ENCODE measurements at places on chromosomes 7 and 10.

DNA sequence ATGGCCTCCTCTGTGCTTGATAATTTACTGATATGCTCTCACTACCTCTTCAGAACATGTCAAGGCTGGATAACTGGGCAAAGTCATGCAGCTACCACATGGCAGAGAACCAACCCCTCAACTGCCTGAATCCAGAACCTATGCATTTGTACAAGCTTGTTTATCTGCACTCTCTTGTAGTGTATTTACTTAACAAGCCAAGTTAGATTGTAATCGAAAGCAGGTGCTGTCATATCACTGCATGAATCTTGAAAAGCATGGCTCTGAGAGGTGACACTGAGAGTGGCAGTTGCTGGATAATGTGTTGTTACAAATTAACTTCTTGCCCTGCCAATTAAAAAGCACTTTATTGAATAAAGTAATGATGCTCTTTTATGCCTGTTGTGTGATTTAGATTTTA, 588.6 kb downstream of the NRG3 start:
- peak; percentile 76 for DNase-seq

- no peak for DNase-seq
Measured at GRCh38 chr7:102873470-102874165, 39.2 kb upstream of the LRRC17 start.

- DNase-seq = no peak
Measured at GRCh38 chr10:1660815-1661214, 76.5 kb downstream of the ADARB2 start.

DNA sequence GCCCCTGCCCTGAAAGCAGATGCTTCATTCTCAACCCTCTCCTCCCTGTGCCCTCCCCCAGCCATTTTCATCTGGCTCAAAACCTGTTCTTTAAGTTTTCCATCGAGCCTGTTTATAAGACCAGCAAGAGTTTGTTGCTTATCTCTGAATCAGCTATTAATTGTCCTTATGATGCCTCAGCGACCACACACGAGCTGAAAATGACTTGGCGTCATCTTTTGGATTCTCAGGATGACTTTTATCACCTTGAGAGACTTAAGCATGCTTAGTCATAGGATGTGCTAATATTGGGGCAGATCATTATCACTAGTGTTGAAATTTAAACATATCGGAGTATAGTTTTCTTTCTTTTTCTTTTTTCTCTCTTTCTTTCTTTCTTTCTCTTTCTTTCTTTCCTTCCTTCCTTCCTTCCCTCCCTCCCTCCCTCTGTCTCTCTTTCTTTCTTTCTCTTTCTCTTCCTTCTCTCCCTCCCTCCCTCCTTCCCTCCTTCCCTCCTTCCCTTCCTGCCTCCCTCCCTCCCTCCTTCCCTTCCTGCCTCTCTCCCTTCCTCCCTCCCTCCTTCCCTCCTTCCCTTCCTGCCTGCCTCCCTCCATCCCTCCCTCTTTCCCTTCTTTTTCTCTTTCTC, 184.5 kb downstream of the PHTF2 start:
- DNase-seq = no peak

- DNase-seq = no peak
Measured at GRCh38 chr7:148803094-148803493, 81.0 kb downstream of the EZH2 start.

- DNase-seq = no peak
Measured at GRCh38 chr7:137462074-137462715, 118.7 kb upstream of the PTN start.

DNA sequence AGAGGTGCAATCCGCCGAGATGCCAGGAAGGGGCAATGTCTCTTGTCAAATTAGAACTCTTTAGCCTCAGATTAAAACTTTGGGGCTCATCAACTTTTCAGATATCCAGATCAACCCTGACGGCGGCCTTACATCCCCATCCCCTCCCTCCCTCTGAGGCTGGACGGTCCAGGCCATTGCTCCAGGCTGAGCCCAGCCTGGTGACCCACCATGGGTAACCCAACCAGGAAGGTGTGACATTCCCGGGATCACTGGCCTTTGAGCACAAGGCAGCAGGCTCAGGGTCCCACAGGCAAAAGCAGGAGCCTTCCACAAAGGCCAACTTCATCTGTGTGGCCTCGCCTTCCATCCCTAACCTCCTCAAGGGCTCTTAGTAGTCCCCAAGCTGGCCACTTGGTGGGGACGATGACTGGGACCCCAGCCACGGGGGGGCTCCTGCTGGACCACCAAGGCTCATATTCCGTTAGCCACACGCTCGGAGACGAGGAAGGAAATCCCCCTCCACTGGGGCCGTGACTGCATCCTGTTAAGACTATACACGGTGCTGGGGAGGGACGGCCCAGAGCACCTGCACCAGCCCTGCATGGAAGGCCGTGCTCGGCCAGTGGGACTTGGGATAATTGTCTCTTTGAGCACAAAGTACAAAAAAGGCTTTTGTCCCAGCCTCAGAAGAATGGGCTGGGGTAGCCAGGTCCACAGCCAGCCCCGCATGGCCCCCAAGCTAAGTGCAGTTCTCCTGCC, 62.8 kb downstream of the ZRANB1 start:
- no peak for DNase-seq

DNA sequence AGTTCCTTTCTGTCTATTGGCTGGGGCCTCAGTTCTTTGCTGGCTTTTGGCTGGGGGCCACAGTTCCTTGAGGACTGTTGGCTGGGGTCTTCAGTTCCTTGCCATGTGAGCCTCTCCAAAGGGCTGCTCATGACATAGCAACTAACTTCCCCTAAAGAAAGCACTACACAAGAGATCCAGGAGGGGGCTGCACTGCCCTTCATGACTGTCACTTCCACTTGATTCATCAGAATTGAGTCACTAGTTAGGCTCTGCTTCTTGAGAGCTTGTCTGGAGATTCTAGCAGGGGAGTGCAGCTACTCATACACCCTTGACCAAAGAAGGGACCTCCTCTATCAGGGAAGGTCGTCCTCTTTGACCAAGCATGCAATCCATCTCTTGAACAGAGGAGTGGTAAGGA, 38.0 kb upstream of the MKX start:
- DNase-seq = no peak

- DNase-seq = no peak
Measured at GRCh38 chr7:121273467-121274167, 55.2 kb upstream of the WNT16 start.

GRCh38 chr7:47902013-47902412, 46.3 kb downstream of the PKD1L1 start:
- DNase-seq = no peak

GRCh38 chr10:76149182-76149581, 717.8 kb downstream of the LRMDA start:
- no peak for DNase-seq

GRCh38 chr10:46255801-46256747, 30.7 kb upstream of the ANTXRL start:
- DNase-seq = peak; percentile 14

DNA sequence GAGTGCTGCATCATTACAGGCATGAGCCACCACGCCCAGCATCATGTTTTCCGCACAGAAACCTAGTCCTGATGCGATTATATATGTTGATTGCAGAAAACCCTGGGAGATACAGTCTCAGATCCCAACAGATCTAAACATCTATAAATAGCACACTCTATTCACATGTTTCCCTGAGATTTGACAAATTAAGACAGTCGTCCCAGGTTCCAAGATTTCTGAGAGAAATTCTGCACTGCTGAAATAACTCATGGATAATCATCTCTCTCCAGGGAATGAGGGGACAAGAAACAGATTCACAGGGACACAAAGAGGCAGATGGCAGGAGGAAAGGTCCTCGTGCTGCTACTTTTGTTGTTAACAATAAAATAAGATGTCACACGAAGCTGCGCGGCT, 393.1 kb upstream of the CELF2 start:
- DNase-seq = no peak

- DNase-seq = no peak
Measured at GRCh38 chr10:17004801-17005380, 124.7 kb downstream of the CUBN start.

GRCh38 chr7:28106321-28106829, 74.2 kb downstream of the JAZF1 start:
- peak; percentile 95 for DNase-seq

- DNase-seq = no peak
Measured at GRCh38 chr10:22338931-22339330, 6.4 kb upstream of the SPAG6 start.

- no peak for DNase-seq
Measured at GRCh38 chr7:5332579-5332978, 49.8 kb downstream of the SLC29A4 start.

DNA sequence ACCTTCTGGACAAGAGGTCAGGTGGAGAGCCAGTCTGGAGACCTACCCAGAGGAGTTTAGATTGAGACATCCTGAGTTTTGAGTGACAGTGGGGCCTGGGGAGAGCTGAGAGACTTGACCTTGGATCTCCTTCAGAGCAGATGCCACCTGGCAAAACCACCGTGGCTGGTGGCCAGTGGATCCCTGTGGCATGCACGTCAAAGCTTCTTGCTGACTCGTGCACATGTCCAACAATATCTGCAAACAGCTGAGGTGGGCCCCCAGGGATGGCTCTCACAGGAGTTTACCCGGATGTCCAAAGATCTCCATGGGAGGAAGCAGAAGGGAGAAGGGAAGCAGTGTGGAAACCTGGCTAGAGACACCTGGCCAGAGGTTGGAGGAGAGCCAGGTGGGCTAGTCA, 230.5 kb downstream of the FANK1 start:
- DNase-seq = no peak

DNA sequence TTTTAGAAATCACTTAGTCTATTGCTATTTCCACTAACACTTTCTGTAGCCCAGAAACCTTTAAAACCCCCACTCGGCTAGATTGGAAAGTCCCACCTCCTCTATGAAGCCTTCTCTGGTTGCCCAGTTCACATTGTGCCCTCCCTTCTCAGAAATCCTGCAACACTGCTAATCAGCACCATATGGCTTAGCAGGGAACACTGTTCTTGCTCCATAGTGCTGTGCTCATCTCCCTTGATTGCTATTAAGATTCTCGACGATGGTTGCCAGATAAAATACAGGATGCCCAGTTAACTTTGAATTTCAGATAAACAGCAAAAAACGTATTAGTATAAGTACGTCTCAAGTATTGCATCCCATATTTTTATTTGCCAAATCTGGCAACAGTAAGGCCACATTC, 40.1 kb upstream of the XPNPEP1 start:
- no peak for DNase-seq

DNA sequence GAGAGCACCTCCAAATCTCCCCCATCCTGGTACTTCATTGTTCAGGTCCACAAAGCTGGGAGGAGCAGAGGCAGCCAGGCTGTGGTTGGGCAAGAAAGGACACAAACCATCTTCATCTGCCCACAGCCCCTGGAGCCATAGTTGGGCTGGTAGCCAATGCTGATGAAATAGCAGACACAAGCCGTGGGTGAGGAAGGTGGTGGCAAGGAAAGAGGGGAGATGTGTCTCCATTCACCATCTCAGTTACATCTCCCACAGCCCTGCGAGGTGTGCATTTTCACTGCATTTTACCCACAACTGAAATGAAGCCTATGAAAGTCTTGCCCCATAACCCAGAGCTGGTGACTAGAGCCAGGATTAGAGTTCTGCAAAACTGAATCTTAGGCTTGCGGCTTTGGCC, 35.0 kb downstream of the PIK3AP1 start:
- DNase-seq = no peak

DNA sequence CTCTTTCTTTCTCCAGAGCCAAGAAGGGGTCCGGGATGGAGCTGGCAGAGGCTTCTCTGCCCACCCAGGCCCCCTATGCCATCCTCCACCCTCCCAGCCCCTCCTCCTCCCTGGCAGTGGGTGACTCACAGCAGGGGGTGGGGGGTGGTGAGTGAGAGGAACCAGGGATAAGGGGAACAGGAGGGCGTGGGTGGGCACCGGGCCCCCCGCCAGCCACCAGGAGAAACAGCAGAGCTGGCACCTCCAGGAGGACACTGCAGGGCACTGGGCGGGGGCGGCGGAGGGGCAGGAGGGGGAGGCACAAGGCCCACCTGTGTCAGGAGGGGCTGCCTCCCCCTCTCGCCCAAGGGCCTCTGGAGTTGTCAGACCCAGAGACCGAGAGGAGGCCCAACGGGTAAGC, 56.0 kb downstream of the CAMK2B start:
- no peak for DNase-seq

- no peak for DNase-seq
Measured at GRCh38 chr10:64379898-64380297, 858.7 kb downstream of the REEP3 start.

GRCh38 chr10:85045046-85045445, 716.7 kb downstream of the CCSER2 start:
- DNase-seq = no peak

- no peak for DNase-seq
Measured at GRCh38 chr7:120402079-120402767, 129.2 kb downstream of the KCND2 start.

DNA sequence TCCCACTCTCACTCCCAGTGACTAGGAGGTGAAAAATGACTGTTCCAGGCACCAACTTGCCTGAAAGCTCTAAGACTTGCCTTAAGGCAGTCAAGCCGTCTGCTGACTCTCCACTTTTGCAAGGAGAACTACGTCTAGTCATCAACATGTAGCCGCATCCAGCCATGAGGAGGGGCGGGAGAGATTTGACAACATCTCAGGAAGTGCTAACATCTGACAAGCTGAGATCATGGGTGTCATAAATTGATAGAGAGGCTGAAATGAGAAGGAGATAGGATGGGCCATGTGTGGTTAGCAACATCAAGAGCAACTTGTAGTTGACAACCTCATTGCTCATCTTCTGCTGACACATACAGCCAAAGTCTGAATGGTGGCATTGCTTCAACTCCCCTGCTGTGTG, 9.0 kb upstream of the TBXAS1 start:
- DNase-seq = no peak

DNA sequence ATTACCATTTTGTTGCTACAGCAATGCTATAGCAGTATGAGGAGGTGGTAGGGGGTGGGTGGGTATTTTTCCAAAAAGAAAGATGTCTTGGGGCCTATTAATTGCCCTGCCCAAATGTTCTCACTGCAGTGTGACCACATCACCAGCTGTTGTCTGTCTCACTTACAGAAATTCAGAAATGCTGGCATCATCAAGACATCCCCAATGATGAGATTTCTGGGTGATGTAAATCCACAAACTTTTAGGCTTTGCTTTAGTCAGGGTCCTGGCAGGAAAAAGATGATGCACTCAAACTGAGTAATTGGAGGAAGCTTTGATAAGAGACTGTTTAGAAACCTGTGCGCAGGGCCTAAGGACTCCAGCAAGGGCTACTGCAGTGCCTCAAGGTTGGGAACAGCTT, 56.2 kb upstream of the OPN4 start:
- no peak for DNase-seq
